Activated CD8-positive, alpha-beta memory T cell treated with anti-CD3 and anti-CD28 coated beads, Interleukin-2, amount 10 ng/mL, durations not matched to agents 7 days and 5 days (primary cell): ENCODE measurements at places on chromosomes 16 and 17. TPM values are rescaled to one million over a fixed set of nuclear protein-coding genes. Genes with fewer than 3 reads are reported as not detected.

Gene CA7
- total RNA-seq: not detected

Gene ATP1B2
- total RNA-seq: not detected

Gene CA5A
- not detected for total RNA-seq

Gene QPRT
- total RNA-seq: 15.7 TPM

Gene NPW
- total RNA-seq: 1.1 TPM

Gene PYDC1
- total RNA-seq: not detected

Gene FAM171A2
- total RNA-seq: not detected

Gene MVD
- total RNA-seq: 112 TPM

Gene PIRT
- not detected for total RNA-seq

- H3K27ac ChIP-seq: no peak overlapping the region
- H3K4me3 ChIP-seq: no peak overlapping the region
- no peaks in the 10 kb centered on the region for H3K4me1 ChIP-seq
- H3K36me3 ChIP-seq: no peaks in the 10 kb centered on the region
- peaks cover 6% of the 10 kb centered on the region for H3K27me3 ChIP-seq
- DNase-seq: no peak
These were observed 56.1 kb downstream of the RMI2 start for GRCh38 chr16:11401161-11402050.

DNA sequence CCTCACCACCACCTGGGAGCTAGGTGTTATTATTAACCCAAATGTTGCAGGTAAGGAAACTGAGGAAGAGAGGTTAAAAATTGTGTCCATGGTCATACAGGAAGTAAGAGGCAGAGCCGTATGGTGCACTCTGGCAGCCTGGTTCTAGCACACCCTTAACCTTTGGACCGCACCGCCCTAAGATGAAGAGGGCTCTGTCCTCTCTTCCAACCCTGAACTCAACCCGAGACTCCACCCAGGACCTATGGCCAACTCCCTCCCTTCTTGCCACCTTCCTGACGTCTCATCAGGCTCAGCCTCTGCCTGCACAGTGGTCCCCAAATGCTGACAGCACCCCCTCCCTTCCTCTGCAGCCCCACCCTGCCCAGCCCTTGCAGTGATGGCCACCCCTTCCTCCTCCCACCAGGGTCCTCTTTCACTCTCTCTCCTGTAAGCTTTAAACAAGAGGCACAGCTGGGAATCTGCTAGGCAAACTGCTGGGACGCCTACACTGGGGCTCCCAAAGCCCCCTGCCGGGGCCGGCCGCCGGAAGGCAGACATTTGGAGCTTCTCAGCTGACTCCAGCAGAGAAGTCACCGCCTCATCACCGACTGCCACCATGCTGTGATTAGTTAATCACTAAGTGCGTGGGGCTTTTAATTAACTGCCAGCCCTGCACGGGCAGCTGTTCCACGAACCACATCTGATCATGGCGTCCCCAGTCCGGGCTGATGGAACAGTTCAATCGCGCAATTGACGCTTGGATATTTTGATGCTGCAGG lies 16.7 kb upstream of the C16orf78 start:
- no peak for DNase-seq
- no peaks in the 10 kb centered on the region for H3K27me3 ChIP-seq
- H3K36me3 ChIP-seq: no peaks in the 10 kb centered on the region
- H3K4me3 ChIP-seq: no peak overlapping the region
- H3K27ac ChIP-seq: no peak overlapping the region

DNA sequence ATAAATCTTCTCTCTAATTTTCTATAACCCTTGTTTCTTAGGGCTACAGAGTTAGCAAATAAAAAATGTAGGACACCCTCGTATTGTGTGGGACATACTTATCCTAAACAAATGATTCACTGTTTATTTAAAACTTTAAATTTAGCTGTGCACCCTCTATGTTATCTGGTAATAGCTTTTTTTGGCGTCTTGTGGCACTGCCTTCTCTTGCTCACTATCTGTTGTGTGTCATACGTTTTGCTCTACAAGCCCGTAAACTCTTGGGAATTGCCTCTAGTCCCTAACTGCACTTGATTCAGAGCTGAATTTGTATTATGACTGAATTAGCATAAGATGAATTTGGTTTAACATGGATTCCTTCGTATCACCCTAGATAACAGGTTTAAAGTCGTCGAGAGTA lies 144.3 kb upstream of the MYOCD start:
- H3K27ac ChIP-seq: no peak overlapping the region
- no peaks in the 10 kb centered on the region for H3K27me3 ChIP-seq
- H3K4me1 ChIP-seq: no peaks in the 10 kb centered on the region
- H3K4me3 ChIP-seq: no peak overlapping the region
- no peak for DNase-seq

DNA sequence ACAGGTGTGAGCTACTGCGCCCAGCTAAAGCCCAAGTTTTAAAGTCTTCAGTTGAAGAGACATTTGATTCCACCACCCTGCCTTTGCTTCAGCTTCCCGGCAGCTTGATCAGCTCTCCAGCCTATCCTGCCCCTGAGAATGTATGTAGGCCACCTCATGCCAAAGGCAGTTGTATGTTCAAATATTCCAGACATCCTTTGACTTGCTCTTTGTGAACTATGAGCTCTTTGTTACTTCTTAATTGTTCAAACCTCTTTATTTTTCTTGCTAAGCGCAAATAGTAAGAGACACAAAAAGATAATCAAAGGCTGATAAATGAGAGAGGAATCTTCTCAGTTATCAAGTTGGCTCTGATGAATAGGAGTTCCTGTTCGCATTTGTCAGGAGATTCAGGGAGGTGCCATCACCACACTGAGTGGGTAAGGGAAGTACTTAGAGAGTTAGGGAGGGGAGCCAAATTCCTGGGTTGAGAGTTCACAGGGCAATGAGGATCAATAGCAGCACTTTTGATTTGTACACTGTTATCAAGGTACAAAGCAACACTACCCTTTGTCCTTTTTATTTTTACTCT lies 32.0 kb upstream of the SUPT4H1 start:
- H3K27me3 ChIP-seq: no peaks in the 10 kb centered on the region
- peaks cover 33% of the 10 kb centered on the region for H3K4me1 ChIP-seq
- DNase-seq: no peak
- H3K27ac ChIP-seq: no peak overlapping the region
- H3K36me3 ChIP-seq: peaks cover 2% of the 10 kb centered on the region
- H3K4me3 ChIP-seq: no peak overlapping the region

GRCh38 chr17:55743103-55743679 lies 7.7 kb upstream of the PCTP start:
- peaks cover 51% of the 10 kb centered on the region for H3K27me3 ChIP-seq
- H3K4me1 ChIP-seq: no peaks in the 10 kb centered on the region

DNA sequence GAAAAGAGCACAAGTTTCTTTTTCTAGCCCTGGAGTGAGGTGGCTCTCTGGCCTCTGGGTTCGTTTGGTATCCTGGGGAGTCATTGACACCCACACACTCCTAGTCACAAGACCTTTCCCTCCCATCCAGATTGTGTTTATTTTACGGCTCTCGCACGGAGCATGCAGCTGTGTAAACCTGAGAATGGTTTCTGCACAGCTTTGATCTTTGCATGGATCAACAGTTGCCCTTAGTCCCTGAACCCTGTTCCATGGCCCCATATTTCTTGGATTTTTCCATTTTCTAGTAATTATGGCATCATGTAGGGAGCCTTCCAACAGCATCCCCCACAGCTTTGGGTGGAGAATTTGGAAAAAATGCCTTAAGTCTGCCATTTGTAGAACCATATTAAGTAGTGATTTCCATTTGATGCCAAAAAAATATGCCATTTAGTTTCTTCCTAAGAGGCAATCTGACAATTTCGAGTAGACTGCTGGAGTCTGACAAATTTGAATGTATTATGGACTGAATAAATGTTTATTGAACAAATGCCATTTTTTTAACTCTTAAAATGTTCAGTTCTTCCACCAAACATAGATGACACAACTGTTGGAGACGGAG lies 197.7 kb downstream of the WWOX start:
- no peaks in the 10 kb centered on the region for H3K27me3 ChIP-seq
- no peaks in the 10 kb centered on the region for H3K4me1 ChIP-seq
- peaks cover 2% of the 10 kb centered on the region for H3K36me3 ChIP-seq
- H3K4me3 ChIP-seq: no peak overlapping the region
- no peak for DNase-seq

DNA sequence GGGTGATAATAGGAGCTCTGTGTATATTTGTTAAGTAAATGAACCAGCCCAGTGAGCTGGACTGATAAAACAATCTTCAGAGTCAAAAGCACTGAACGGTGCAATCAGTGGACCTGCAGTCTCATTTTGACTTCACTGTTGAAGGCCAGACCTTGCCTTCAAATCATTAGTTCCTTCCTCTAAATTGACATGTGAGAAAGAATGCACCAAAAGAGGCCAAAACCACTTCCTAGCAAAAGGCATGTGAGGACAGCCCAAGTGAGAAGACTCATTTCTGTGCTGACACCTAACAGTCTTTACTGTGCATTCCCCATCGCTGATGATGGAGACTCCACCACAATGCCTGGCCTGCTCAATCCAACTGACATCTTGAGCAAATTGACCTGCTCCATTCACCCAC lies 10.6 kb downstream of the GTF3C1 start:
- H3K36me3 ChIP-seq: peaks cover 63% of the 10 kb centered on the region
- H3K27ac ChIP-seq: peak overlapping the region; percentile 54
- peaks cover 18% of the 10 kb centered on the region for H3K4me1 ChIP-seq
- no peak overlapping the region for H3K4me3 ChIP-seq
- no peaks in the 10 kb centered on the region for H3K27me3 ChIP-seq

DNA sequence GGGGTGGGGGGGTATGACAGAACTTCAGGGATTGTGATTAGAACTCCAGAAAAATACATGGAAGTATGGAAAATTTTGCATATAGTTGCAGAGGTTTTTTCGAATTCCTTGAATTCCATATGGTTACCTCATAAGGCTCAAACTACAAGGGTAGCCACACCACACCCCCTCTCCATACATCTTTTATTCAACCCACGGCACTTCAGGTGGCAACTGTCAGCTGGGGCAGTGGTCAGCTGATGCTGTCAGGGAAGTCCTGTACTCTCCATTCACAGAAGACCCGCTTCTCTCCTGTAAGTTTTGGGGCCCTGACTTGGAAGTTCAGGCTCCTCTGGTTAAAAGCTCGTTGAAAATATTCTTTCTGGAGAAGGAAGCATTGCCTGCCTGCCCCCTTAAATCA lies 57.5 kb upstream of the CLEC19A start:
- no peak overlapping the region for H3K27ac ChIP-seq
- peaks cover 3% of the 10 kb centered on the region for H3K27me3 ChIP-seq
- no peak overlapping the region for H3K4me3 ChIP-seq
- no peaks in the 10 kb centered on the region for H3K4me1 ChIP-seq
- no peak for DNase-seq

DNA sequence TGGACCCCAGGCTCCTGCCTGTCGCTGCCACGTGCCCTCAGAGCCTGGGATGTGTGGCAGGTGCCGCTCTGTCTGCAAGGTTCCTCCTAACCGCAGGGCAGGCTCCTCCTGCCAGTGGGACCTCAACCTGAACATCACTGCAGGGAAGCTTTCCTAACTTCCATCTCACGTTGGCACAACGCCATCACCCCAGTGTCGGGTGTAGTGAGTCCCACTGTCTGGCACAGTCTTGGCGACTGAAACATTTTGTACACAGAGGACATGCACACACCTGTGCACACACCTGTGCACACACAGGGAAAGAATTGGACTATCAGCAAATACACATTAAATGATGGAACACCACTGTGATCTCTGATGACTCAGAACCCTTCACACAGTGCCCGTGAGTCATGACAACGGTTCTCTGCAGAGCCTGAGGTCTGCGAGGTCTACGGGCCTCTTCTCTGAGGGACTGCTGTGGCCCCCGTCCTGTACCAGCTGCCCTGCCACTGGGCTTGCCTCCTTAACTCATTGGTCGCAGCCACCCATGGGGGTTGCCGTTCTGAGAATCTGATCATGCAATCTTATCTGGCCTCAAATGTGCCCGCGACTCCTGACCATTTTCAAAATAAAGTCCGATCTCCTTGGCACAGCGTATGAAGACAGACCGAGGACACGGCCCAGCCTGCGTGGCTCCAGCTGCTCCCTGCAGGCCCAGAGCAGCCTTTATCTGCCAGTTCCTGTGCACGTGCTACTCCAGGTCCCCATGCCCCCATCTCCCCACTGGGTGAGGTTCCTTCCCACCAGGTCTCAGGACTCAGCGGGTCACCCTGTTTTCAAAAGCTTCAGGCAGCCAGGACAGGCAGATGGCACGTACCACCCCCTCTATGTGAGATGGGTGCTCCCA lies 7.6 kb downstream of the CCDC57 start:
- no peaks in the 10 kb centered on the region for H3K27me3 ChIP-seq
- H3K27ac ChIP-seq: peak overlapping the region; percentile 95
- peak; percentile 67 for DNase-seq
- no peak overlapping the region for H3K4me3 ChIP-seq
- H3K4me1 ChIP-seq: peaks cover 60% of the 10 kb centered on the region

DNA sequence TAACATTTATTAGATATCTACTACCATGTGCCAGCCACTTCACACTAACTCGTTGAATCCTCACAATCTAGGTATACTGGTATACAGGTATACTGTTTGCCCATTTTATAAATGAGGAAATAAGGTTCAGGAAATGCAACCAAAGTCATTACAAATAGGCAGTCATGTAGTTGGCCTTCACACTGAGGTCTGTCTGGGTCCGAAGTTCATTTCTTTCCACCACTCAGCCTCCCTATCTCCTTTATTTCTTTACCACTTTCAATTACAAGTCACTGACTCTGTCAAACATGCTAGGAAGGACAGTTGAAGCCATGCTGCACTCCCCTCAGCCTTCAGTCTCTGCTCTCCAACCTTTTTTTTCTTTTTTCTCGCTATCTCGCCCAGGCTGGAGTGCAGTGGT lies 20.7 kb upstream of the SIAH1 start:
- peaks cover 8% of the 10 kb centered on the region for H3K27me3 ChIP-seq
- no peak overlapping the region for H3K4me3 ChIP-seq

GRCh38 chr16:62832214-62832613 lies 796.0 kb upstream of the CDH8 start:
- H3K36me3 ChIP-seq: no peaks in the 10 kb centered on the region
- H3K27me3 ChIP-seq: no peaks in the 10 kb centered on the region
- DNase-seq: no peak
- H3K27ac ChIP-seq: no peak overlapping the region

DNA sequence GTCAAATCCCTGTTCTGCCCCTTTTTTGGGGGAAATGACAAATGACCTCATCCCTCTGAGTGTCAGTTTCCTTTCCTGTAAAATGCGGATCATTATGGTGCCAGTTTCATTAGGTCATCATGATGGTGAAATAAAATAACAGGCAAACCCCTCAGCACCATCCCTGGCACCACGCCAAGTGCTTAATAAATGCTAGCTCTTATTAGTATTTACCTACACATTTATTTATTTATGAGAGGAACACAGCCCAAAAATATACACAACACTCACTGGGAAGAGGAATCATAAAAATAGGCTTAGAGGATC lies 28.6 kb upstream of the GPRC5B start:
- H3K4me3 ChIP-seq: no peak overlapping the region
- no peaks in the 10 kb centered on the region for H3K36me3 ChIP-seq
- no peaks in the 10 kb centered on the region for H3K4me1 ChIP-seq
- no peak overlapping the region for H3K27ac ChIP-seq
- no peak for DNase-seq

- no peak for DNase-seq
- H3K4me3 ChIP-seq: no peak overlapping the region
- H3K27ac ChIP-seq: no peak overlapping the region
- H3K36me3 ChIP-seq: no peaks in the 10 kb centered on the region
These were observed 740 bp upstream of the SLC5A10 start for GRCh38 chr17:18950944-18951905.

- peak overlapping the region; percentile 82 for H3K27ac ChIP-seq
- H3K27me3 ChIP-seq: no peaks in the 10 kb centered on the region
- peak; percentile 64 for DNase-seq
- H3K36me3 ChIP-seq: peaks cover 16% of the 10 kb centered on the region
- peak overlapping the region; percentile 39 for H3K4me3 ChIP-seq
These were observed 23.3 kb downstream of the TBCD start for GRCh38 chr17:82775001-82775823.
